Iris pigment epithelial cell (primary cell): ENCODE measurements at places on chromosomes 5 and 9.

- DNase-seq = peak; percentile 76
Measured at GRCh38 chr5:73827106-73827450, 201.1 kb downstream of the ARHGEF28 start.

DNA sequence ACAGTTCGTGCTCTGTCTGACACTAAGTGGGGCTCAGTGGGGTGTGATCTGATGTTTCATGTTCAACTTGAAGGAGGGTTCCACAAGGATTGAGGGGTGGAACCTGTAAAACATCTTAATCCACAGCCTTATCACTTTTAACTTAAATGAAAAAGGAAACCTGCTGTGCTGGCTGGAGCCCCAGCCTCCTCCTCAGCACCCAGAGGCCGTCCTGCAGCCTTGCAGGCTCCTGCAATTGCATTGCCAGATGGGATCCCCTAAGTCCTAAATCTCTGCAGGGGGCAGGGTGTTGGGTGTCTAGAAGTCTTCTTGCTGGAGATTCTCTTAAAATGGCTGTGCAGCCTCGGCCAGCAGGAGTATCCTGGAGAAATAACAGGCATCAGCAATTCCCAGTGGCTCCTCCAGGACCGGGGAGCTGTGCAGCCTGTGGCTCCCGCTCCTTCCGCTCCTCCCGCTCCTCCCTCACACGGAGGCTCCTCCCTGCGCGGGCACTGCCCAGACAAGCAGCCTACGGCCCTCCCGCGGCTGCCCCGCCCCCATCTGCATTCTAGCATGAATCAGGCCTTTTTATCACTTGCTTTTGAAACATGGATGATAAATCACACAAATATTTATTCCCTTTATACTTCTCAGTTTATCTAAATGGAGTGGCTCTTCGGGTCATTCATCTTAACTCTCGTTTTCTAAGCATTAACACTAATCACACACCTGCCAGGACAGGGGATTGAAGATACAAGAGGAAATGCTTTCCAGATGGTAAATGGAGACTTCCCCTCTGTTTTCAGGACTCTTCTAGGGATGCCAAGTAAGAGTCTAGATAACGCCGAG lies 131.0 kb downstream of the ADAMTS16 start:
- DNase-seq = peak; percentile 76

- DNase-seq = no peak
Measured at GRCh38 chr9:114308361-114308950, 14.4 kb upstream of the ORM1 start.

DNA sequence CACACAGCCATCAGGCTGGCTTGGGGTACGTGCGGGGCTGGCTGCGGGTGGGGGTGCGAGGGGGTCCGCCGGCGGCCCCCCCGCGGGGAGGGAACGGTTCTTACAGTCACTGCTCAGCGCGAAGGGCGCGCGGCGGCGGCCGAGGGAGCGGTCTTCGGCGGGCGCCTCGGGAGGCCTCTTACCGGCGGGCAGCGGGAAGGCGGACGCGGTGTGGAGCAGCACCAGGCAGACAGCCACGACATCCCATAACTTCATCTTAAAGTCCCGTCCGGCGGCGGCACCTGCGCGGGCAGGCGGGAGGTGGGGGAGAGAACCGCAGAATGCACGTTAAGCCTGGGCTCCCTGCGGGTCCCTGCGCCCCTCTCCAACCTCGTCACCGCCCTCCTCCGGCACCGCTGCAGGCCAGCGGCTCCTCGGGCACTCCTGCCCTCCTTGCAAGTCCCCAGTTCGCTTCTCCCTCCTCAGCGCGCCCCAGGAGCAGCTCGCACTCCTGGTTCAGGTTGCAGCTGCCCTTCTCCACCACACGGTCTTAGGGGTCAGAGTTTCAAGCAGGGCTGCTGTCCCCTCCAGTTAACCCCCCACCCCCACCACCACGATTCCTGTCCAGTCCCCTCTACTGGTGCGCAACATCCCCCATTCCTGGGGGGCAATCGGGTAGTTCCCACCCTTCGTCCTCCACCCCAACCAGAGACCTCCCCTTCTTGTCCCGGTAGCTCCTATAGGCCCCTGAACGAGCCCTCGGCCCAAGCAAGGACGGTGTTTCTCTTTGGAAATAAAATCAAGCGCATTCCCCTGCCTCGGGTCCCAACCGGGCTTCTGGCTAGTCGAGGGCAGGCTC lies 5.1 kb downstream of the GDNF start:
- no peak for DNase-seq

DNA sequence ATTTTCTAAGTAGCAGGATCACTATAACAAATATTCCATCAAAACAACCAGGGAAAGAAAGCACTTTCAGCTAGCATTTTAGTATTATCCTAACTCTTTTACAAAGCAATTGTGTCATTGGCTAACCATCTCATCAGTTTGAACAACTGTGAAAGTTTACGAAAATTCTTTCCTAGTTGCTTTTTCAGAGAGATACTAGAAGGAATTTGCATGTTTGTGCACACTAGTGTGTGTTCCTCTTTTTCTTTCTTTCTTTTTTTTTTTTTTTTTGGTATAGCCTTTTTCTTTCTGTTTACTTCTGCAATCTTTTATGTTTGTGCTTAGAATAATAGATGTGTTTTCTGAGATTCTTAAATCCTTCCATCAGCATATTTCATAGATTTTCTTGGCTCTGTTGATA lies 124.7 kb upstream of the SEMA6A start:
- DNase-seq = no peak

GRCh38 chr5:2302169-2302568 lies 419.4 kb upstream of the IRX4 start:
- DNase-seq = no peak

- peak; percentile 44 for DNase-seq
Measured at GRCh38 chr5:34684281-34684979, 28.3 kb downstream of the RAI14 start.

DNA sequence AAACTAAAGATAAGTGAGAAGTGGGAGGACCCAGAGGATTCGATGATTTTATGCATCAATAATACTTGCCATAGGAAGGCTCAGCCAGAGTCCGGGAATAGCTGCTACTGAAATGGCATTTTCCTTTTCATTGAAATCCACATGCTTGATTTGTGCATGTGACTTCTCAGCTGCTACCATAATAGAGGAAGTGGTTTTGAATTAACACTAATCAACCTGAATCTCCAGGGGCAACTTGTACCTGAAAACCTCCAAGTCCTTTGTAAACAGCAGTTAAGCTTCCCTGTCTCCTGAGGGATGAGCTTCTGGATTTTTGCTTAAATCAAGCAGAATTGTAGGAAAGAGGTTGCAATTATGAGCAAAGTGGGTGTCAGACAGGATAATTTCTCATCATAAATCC lies 124.9 kb downstream of the PPP2R2B start:
- no peak for DNase-seq

DNA sequence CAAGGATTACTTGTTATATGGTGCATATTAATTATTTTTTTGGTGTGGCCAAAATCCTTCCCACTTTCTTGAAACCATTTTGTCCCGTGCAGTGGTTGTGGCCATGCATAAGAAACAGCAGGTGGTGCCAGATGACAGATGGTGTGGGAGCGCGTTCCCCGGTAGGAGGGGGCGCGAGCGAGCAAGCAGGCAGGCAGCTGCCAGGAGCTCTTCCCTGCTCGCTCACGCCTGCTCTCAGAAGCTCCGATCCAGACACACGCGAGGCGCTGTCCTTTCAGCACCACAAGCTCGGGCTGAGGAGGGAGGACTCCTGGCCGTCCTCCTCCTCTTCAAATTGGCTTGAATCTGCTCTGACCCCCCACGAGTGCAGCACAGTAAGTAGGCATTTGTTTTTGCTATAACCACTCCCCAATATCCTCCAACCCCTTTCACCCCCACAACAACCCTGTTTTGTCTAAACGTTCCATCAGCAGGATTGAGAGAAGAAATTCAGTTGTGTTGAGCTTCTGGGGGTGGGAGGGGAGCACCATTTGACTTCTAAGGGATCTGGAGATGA lies at the start of gene NSG2:
Gene NSG2 (plus strand): TSS at position 237 of the 556 bp plus-strand sequence. CDS start 1,050 bp downstream, outside the sequence.
- peak; percentile 87 for DNase-seq

DNA sequence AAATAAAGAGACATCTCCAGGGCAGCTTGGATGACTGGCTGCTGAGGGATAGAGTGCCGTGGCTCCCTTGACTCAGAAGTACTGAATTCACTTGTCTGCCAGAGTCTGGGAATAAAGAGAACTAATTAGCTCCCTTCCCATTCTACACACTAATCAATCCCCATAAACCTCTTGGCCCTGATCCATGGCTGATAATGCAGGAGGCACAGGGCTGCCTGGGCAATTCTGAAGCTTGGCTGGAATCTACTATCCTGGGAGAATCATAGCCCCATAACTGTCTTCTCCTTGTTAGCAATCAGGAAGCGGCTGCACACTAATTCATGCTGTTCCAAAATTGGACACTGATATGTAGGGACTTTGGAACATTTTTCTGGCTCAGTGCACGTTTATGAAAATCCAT lies 197.7 kb downstream of the PTTG1 start:
- DNase-seq = no peak

GRCh38 chr5:34923694-34924461 lies 5.5 kb upstream of the DNAJC21 start:
- DNase-seq = peak; percentile 89

DNA sequence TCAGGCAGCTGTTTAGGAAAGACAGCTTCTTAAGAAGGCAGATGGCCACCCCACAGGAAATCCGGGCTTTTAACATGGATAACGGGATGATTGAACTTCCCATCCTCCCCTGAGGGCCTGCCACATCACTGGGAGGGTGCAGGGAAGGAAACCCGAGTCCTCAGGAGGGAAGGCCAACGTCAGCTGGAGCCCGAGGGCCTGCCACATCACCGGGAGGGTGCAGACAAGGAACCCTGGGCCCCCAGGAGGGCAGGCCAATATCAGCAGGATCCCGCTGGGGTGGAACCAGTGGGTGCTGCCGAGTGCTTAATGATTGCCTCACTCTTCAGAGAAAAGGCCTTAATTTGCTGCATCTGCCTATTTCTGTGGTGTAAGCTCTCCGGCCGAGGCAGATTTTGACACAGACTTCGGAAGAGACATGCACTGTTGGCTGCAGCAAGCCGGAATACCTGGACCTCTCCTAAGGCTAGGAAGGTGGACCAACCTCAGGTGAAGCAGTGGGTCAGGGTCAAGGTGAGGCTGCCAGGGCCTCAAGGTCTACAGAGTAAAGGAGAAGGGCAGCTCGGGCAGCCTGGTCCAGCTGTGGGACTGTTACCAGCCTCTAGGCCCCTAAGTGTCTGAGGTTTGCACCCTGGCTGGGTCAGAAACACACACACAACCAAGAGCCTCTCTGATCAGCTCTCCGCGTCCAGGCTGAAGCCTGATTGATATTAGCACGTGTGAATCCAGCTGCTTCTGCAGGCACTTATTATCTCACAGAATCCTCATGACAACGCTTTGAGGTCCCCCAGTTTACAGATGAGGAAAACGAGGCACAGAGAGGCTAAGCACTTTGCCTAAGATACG lies 14.8 kb upstream of the COL5A1 start:
- DNase-seq = peak; percentile 66

- DNase-seq = peak; percentile 95
Measured at GRCh38 chr5:59873113-59873512, 20.4 kb downstream of the PDE4D start.

DNA sequence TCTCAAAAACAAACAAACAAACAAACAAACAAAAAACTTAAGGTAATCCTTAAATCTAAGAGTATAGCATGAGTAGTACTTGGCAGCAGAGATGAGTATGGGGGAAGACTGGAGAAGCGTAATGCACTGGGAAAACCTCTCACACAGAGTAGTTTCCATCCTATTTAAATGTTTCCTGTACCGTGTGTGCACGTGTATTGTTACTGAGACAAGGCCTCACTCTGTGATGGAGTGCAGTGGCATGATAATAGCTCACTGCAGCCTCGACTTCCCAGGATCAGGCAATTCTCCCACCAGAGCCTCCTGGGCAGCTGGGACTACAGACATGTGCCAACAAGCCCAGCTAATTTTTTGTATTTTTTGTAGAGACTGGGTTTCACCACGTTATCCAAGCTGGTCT lies 2.9 kb downstream of the UIMC1 start:
- DNase-seq = no peak

DNA sequence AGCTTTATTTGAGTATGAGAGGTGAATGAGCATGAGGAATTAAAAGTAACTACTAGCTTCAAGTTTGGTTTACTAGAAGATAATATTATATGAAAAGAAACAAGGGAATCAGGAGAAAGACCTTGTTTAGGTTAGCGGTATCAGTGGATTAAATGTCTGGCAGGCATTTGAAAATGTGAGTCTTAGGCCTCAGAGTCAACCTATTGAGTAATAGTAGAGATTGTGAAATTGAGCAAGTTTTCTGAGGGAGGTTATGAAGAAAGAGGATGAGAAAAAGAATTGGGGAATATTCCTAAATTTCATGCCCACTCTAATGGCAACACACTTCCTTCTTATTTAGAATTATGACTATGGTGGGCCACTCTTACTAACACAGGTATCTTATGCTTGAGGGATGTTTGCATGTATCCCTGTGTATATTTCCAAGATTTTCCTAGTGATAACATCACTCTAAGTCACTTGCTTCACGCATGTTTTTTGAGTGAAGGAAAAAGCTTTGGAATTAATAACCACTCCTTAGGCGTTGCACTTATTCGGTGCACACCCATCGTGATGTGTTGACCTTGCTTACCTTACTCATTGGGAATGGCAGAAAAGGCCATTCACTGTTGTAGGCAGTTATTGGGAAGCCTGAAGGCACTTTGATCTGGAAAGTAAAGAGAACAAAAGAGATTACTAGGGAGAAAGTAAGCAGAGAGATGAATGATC lies 8.2 kb upstream of the ELL2 start:
- DNase-seq = peak; percentile 93

- DNase-seq = peak; percentile 50
Measured at GRCh38 chr5:91706785-91707520, 323.8 kb upstream of the ARRDC3 start.

DNA sequence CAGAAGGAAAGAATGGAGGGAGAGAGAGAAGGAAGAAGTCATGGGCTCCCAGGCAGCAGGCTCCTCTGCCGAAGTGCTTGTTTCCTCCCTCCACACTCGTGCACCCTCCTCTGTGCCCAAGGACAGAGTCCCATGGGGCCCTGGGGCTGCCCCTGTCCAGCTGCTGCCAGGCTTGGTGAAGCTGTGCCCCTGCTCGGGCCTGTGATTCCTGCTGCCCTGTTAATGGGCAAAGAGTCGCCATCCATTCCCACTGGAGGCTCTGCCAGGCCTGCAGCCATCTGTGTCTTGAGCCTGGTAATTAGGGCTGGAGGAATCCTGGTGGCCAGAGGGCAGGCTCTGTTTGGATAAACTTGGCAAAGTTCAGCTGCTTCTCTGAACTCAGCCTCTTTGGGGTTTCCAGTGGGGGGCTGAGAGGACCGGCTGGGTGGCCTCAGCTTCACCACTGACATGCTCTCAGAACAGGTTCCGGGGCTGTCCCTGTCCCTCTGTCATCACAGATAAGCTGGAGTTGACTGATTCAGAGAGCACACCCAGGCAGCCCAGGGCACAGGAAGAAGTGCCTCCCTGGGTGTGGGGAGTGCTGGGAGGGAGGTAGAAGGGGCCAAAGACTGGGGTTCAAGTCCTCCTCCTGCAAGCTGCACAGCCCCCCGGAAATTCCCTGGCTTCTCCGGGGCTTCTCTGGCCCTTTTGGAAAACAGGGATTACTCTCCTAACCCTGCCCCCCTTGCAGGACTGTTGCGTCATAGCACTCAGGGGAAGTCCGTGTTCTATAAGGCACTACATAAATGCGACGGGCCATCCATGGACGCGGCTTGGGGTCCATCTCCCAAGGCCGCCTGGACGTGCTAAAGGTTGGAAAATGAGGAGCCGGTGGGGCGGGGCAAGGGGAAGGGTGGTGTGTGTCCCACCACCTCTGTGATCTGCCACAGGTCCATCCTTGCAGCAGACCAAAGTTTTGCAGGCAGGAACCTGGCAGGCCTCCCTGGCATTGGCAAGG lies 154.8 kb downstream of the PAX5 start:
- DNase-seq = no peak

GRCh38 chr5:155765715-155766114 lies 561.2 kb upstream of the SGCD start:
- no peak for DNase-seq

- no peak for DNase-seq
Measured at GRCh38 chr9:87478226-87478992, 19.3 kb upstream of the DAPK1 start.
